ENCODE measurements at places on chromosomes 4 and X.

DNA sequence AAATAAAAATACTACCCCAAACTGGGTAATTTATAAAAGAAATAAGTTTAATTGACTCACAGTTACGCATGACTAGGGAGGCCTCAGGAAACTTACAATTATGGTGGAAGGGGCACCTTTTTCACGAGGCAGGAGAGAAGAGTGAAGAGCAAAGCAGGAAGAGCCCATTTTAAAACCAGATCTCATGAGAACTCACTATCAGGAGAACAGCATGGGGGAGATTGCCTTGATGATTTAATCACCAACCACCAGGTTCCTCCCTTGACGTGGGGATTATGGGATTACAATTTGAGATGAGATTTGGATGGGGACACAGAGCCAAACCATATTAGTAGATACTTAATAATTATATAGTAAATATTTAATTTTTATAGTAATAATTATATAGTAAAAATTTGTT lies 10.1 kb downstream of the CISD2 start:
- DNase-seq: no peak

DNA sequence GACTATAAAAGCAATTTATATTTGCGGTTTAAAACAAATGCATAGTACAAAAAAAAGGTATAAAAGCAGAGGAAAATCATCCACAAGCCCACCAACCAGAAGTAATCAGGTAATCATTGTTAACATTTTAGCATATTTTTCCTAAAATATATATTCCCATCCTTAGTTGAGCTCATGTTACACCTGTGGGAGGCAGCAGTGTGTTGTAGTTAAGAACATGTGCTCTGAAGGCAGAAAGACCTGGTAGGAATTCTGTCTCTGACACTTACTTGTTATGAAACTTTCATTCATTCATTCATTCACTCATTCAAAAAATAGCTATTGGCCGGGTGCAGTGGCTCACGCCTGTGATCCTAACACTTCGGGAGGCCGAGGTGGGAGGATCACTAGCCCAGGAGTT lies 15.4 kb upstream of the CDKL5 start:
- DNase-seq: no peak

- DNase-seq: no peak
Measured at GRCh38 chr4:163755013-163755412, 260.5 kb downstream of the TMA16 start.

DNA sequence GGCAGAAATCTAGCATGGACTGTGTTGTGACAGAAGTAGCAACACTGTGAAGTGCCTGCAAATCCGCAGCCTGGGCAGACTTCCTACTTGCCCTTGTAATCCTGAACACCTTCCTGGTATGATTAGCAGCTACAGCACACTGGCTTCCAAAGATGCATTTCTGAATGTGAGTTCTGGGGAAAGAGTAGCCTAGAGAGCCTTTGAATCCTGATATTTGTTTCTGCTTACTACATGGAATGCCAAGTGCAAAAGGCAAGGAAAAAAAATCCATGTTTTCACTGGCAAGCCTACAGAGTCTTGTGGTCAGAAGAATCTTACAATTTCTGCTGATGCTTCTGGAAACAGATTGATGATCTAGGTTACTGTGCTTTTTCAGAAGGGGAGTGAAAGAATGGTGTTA lies 223.7 kb downstream of the COL25A1 start:
- no peak for DNase-seq

DNA sequence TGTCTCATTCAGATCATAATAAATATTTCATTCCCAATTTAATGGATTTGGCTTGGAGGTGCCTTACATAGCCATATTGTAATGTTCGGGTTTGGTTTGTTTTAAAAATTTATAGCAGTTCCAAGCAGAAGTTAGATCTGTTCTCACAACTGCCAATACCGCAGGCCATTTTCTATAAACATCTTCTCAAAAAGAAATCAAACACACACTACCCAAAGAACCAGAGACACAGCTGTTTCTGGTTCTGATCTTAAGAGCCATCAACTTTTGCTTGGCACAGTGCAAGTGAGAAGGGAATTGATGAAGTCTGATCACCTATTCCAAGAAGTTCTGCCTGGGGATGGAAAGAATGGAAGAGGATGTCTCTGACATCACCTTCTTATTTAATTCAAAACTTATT lies 22.9 kb downstream of the MID1IP1 start:
- no peak for DNase-seq

GRCh38 chrX:39675619-39676018 lies 422.1 kb downstream of the BCOR start:
- DNase-seq: no peak

GRCh38 chr4:121050300-121050699 lies 22.0 kb downstream of the NDNF start:
- no peak for DNase-seq

GRCh38 chrX:8403988-8404387 lies 60.6 kb upstream of the VCX3B start:
- no peak for DNase-seq

DNA sequence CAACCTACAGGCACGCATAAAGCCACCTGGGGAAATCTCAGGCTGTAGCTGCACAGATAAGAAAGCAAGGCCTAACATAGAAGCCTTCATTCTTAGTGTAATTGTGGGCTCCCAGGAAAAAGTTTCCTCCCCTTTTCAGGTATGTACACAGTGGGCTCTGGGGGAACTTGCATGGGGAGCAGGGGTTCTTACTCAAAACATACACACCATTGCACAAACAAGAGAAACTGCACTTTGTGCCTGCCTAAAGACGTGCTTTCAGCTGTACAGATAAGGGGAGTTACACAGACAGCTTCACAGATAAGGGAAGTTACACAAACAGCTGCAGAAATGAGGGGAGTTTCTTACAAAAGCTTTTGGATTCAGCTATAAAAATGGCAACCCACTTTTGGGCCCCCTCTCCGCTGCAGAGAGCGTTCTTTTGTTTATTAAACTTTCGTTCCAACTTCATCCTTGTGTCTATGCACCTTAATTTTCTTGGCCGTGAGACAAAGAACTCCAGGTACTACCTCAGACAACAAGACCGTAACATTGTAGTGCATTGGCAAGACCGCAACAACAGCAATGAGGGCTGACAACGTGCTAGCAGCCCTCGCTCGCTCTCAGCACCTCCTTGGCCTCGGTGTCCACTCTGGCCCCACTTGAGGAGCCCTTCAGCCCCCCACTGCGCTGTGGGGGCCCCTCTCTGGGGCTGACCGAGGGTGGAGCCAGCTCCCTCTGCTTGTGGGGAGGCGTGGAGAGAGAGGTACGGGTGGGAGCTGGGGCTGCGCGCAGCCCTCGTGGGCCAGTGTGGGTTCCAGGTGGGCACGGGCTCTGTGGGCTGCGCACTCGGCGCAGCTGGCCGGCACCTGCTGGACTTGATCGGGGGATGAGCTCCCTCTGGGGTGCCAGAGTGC lies 317.5 kb downstream of the RAPGEF2 start:
- DNase-seq: no peak

GRCh38 chr4:152666946-152667345 lies 12.9 kb downstream of the TMEM154 start:
- DNase-seq: no peak

- DNase-seq: no peak
Measured at GRCh38 chrX:13579661-13580060, 10.3 kb downstream of the EGFL6 start.

DNA sequence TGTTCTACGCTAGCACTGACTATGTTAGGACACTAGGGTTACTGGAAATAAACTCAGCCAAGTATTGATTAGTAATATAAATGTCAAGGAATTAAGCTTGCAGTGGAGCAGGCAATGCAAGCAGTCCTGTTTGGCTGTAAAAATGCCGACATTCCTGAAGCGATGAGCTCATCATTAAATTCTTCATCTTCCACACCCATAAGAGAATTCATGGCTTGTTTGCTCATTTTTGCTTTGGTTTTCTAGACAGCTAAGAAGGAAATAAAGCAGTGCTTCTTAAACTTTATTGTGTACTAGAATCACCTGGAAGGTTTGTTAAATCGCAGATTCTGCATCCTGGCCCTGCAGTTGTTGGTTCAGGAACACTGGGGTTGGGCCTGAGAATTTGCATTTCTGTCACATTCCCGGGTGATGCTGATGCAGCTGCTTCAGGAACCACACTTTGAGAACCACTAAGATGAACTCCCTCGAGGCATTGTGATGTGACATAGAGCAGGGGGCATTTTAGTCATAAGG lies 17.8 kb downstream of the ANXA3 start:
- DNase-seq: no peak

DNA sequence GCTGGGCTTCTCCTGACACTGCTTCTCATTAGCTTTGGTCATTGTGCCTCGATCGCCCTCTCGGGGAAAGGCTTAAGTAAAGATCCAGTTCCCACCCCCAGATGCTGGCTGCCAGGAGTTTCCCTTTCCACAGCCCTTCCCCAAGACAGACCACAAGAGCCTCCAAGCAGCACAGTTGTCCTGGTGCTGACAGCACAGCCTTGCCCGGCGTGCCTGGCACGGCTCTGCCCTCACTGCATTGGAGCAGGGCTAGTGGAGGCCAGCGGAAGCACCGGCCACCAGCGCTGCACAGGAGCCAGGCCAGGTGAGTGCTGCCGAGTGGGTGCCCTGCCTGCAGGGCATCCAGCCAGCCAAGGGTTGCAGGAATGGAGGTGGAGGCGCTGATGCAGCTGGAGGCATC lies 9.7 kb upstream of the MSANTD1 start:
- no peak for DNase-seq

- DNase-seq: no peak
Measured at GRCh38 chr4:85675076-85676049, 200.4 kb downstream of the ARHGAP24 start.

DNA sequence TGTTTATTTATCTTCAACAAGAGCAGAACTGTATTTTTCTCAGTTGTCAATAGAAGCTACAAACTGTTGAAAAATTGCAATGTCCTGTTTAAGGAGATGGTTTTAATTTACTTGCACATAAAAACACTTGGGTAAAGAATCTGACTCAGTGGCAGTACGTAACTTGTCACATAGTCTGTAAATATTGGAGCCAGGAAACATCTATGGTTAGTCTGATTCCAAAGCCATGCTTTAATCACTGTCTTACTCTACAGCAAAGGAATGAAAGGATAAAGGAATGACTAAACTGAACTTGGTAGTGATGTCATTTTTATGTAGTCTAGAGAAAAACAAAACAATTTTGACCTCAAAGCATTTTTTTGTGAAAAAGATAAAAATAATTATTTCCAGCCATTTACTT lies 537.2 kb downstream of the STIM2 start:
- no peak for DNase-seq

- no peak for DNase-seq
Measured at GRCh38 chr4:85478576-85478975, 3.6 kb downstream of the ARHGAP24 start.

DNA sequence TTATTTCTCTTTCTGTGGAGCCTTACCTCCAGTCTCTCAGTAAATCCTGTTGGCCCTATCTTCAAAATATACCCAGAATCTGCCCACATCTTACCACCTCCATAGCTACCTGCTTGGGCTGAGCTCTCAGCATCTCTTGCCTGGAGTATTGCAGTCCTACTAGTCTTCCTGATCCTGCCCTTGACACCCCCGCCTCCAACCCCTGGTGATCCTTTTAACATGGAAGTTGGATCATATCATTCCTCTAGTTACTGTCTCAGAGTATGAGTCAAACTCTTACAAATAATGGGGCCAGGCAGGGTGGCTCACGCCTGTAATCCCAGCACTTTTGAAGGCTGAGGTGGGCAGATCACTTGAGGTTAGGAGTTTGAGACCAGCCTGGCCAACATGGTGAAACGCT lies 43.1 kb upstream of the SETD7 start:
- DNase-seq: no peak

GRCh38 chr4:177266506-177266905 lies 43.2 kb upstream of the NEIL3 start:
- DNase-seq: no peak

GRCh38 chr4:128776794-128777216 lies 32.7 kb upstream of the JADE1 start:
- DNase-seq: no peak

DNA sequence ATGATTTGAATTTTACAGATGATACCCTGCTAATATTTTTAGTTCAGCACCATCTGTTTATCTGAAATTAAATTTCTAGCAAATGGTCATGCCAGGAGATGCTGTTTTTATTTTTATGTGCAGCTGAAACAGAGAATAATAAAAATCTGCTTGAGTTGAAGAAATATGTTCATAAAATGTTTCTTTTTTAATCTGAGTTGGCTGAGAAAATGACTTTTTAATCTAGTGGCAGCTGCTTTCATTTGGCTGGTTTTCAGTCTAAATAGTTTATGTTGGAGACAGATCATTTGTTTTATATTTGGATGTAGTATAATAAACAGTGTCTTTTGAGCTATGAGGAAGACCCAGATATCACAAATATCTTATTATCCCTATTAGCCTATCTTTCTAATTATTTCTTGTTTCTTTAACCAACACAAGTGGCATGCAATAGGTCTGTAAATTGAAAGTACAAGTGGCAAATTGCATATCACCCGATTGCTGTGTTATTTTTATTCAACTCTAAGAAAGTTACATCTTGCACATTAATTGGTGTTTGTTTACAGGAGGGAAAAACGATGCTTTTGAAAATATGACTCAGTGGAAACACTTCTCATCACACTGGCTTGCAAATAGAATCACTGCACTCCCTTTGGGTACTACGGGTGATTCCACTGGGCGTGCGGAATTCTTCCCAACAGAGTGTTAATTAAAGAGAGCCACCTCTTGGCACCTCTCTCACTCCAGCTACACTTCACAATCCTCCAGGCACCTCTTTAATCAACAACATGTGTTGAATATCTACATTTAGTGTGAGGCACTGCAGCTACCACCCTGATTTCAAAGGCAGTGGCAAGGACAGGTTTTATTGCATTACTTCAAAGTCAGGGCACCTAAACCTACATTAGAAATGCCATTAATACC lies 51.7 kb upstream of the AP1S2 start:
- no peak for DNase-seq

- no peak for DNase-seq
Measured at GRCh38 chr4:123043793-123044425, 121.5 kb upstream of the NUDT6 start.

- DNase-seq: no peak
Measured at GRCh38 chrX:67543818-67544217, at the start of gene AR. Gene AR (plus strand): TSS chrX:67544021. CDS start chrX:67545147, 1,126 bp downstream.

DNA sequence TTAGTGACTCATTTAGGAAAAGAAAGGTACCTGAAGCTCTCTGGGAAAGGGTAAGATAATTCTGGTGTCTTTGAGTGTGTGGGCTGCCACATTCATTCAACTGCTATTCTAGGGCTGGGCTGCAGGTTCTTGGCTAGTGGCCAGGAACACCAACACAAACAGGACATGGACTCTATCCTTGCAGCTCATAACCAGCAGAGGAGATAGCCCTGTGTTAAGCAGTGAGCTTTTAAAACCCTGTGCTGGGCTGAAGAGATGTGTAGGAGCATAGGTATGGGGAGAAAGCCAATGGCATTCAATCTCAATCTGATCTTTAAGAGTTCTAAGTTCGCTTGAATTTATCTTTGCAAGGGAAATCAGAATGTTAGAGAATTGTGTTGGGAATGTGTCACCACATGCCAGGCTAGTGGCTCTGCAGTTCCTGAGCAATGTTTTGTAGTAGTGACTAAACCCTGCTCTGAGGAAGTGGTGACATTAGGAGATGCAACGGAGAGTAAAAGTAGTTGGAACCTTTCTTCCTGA lies 39.2 kb downstream of the SGMS2 start:
- no peak for DNase-seq

GRCh38 chr4:109218288-109218687 lies 84.2 kb downstream of the COL25A1 start:
- DNase-seq: no peak

Measured in CD4-positive, alpha-beta T cell treated with Interleukin-4 for 1 hour (primary cell).